ENCODE measurements at places on chromosomes 7 and 10. TPM values are rescaled to one million over a fixed set of nuclear protein-coding genes. Genes with fewer than 3 reads are reported as not detected.
A peak's percentile ranks its signal among the peaks of the same experiment; 100 is the strongest.

GRCh38 chr10:121448766-121449421 lies 149.3 kb downstream of the FGFR2 start:
- DNase-seq, result no peak

DNA sequence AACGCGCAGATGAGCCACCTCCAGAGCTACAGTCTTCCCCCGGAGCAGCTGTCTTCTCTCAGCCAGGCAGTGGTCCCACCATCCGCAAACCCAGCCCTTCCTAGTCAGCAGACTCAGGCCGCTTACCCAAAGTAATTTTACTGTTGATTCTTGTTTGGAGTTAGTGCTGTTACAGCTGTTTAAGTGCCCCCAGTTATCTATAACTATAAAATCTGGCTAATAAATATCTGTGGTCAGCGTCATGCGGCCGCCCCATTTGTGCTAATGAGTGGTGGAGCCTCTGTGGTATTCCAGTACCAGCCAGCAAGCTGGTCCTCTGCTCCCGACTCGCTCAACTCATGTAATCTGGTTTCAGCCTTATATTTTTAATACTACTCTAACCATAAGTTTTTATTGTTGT lies 43.2 kb upstream of the TMEM236 start:
- DNase-seq, result no peak

DNA sequence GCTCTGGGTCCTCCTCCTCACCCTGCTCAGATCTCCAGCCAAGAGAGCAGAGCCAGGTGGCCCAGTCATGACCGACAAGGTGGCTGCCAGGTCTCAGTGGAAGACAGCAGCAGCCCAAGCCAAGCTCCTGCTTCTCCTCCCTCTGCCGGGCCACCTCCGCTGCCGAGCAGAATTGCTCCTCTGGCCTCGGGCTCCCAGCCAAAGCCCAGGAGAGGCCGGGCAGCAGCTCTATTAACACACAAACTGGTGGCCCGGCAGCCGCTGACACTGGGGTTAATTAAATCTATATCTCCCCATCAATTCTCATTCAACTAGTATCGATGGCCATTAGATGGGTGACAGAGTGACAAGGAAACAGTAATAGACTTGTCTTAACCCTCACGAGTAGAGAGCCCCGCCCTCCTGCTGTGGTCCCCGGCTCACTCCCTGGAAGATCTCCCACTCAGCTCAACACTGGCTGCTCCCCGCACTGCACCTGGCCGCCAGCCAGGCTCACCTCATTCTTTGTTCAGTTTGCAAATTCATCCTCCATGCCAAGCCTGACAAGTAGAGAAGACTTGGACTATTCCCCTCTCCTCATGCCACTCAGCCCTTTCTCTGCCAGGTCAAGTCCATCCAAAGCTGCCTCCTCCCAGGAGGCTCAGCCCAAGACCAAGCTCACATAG lies 74.1 kb upstream of the UNC5B start:
- DNase-seq, result peak; percentile 33

DNA sequence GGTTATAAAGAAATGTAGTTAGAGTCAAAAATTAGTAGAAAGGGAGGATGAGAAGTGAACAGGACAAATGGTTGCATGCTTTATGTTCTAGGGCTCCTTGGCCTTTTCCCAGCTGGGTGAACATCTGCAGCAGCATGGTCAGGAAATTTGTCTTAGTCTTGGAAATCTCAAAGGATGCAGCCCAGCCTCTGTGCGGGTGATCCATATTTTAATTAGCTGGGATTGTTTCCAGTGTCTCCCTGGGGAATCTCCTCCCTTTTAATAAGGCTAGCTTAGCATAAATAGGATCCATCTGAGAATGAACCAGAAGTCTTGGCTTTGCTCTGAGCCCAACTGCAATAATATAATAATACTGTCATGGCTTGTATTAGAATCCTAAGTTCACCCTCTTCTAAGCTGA lies 198.3 kb downstream of the PRKG1 start:
- DNase-seq, result no peak

DNA sequence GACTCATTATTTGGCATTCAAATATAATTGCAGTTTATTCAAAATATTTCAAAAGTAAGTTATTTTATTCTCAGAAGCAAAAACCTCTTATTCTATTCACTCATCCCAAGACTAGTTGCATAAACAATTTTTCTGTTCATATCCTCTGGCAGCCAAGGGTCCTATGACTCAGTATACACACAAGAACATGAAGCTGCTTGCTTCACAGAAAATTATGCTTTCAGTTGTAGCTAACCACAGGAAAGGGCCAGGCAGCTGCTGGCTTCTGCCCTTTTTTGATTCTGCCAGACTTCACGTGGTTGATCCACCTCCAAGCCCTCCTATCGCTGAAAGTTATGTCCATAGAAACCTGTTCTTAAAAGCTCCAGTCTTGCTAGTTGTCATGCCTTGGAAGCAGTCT lies 108.8 kb downstream of the ABCA13 start:
- DNase-seq, result no peak

DNA sequence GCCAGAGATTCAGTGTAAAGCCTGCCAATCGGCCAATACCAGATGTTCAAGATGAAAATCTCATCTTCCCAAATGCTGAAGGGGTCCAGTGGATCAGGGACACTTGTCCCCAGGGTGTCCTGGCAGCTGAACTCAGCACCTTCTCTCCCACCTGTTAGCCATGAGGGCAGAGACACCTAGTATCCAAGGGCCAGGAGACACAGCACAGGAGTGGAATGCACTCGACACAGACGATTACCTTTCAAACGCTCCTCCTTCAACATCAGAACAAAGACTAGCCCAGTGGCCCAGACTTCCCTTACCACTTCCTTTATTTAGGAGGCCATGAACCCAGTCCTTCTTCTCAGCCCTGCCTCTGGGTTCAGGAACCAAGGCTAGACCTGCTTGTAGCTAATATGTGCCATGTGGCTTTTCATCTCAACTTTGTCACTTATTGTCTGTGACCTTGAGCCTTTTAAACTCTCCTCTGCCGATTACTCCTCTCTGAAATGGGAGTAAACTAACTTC lies 180.3 kb upstream of the PLXNA4 start:
- no peak for DNase-seq

DNA sequence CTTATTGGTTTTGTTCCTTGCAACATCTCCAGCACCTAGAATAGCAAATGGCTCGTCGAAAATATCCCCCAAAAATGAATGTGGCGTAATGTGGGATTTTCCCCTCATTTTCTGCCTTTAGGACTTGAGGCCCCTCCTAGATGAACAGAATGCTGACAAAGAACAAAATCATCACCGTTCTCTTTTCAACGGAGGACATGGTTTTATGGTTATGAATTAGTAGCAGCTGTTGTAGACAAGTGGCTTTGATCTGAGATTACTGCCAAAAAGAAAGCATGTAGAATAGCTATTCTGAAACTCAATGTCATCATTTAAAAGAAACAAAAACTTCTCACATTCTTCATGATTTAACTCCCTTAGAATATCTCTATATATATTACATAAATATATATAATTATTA lies 17.2 kb upstream of the CALN1 start:
- no peak for DNase-seq

DNA sequence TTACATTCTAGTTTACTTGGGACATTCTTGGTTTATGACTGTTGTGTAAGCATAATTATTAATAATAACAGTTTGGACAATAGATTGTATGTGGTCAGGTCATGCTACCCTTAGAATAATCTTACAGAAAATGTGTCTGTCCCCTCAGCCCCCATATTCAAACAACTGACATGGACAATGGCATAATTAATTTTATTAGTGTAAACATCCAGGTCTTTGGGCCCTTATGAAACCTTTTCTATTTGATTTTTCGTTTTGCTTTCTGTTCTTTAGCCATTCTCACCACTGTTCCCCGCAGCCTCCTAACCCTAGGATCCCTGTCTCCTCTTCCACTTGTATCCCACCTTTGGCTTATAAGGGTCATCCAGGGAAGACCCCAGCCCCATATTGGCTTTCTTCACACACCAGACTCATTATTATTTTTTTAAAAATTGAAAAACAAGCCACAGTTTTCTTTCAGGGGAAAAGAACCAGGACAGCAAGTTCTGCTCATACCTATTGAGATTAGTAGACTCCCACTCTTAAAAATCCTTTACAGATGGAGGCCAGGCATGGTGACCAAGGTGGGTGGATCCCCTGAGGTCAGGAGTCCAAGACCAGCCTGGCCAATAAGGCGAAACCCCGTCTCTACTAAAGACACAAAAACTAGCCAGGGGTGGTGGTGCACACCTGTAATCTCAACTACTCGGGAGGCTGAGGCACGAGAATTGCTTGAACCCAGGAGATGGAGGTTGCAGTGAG lies 11.5 kb downstream of the VIM start:
- no peak for DNase-seq

- no peak for DNase-seq
Observed at GRCh38 chr10:113450046-113450804, 102.6 kb upstream of the HABP2 start.

DNA sequence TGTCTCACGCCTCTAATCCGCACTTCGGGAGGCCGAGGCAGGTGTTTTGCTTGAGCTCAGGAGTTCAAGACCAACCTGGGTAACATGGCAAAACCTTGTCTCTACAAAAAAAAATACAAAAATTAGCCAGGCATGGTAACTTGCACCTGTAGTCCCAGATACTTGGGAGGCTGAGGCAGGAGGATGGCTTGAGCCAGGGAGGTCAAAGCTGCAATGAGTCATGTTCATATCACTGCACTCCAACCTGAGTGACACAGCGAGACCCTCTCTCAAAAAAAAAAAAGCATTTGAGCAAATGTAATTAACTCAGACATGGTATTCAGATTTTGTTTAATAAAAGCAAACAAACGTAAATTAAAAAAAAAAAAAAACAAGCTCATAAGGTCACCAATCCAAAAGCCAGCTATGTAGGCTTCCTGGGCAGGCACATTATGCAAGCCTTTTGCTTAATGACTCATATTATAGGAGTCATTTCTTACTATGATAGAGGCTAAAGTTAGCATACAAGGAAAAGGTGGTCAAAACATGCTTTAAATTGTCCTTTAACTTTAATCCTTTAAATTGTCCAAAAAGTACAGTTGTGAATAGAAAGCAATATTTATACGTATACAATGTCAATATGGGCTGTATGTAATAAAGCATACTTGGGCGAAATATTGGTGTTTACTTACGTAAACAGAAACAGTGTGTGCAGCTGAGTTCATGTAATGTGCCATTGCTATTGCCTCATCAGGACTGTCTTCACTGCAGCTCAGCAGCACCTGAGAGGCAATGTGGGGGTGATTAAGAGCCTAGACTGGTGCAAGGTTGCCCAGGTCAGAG lies 13.0 kb downstream of the AKR1D1 start:
- DNase-seq, result peak; percentile 7

DNA sequence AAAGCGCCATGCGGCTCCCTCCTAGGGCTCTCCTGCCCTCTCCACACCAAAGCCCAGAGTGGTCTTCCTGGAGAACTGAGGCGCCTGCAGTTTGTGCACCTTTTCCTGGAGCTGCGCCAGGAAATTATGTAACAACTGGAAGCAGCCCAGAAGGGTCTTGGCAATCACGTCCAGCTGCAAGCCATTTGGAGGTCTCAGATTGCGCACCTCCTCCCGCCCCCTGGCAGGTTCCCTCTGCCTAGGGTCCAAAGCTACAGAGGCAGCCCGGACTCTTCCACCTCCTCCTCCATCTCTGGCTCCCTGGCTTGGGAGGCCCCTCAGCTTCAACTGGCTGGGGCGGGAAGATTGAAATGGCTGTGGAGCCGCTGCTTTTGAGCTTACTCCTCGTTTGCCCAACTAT lies 34.0 kb upstream of the SFTPD start:
- DNase-seq, result peak; percentile 57

DNA sequence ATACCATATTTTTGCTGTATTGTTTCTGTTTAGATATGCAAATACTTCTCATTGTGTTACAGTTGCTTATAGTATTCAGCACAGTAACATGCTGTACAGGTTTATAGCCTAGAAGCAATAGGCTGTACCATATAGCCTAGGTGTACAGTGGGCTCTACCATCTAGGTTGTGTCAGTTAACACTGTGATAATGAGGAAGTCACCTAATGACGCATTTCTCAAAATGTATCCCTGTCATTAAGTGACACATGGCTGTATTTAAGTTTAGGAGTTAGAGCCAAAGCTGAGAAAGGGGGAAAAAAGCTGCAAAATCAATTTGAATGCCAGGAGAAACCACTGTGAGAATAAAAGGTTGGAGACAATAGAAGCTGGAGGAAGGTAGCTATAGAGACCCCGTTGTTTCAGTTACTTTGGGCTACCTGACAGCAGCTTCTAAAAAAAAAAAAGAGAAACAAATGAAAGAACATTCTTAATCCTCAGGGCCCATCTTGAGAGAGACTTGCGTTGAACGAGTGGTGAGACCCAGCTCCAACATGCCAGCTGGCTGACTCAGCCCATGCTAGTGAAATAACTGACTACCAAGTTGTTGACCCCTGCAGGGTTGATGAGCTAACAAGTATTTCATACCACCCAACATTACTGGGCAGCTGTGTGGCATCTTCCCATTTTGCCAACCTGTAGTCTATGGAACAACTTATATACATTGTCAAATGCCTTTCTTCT lies 8.7 kb downstream of the STARD3NL start:
- no peak for DNase-seq

DNA sequence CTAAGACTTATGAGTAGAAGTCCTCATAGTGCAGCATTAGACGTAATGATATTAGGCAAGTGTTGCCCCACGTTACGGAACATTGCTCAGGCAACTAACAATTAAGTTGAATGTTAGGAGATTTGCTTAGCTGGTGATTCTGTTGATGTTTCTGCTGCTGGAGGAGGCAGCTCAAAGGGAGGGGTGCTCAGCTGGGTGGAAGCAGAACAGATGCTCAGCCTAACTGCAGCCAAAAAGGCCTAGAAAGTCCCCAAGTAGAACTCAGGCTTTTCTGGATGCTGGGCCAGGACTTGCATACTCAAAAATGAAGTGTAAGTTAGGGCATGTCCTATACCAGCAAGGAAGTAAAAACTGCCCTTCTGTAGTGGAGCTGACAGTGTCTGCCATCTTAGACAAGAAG lies 201.4 kb downstream of the ADRA2A start:
- DNase-seq, result no peak

DNA sequence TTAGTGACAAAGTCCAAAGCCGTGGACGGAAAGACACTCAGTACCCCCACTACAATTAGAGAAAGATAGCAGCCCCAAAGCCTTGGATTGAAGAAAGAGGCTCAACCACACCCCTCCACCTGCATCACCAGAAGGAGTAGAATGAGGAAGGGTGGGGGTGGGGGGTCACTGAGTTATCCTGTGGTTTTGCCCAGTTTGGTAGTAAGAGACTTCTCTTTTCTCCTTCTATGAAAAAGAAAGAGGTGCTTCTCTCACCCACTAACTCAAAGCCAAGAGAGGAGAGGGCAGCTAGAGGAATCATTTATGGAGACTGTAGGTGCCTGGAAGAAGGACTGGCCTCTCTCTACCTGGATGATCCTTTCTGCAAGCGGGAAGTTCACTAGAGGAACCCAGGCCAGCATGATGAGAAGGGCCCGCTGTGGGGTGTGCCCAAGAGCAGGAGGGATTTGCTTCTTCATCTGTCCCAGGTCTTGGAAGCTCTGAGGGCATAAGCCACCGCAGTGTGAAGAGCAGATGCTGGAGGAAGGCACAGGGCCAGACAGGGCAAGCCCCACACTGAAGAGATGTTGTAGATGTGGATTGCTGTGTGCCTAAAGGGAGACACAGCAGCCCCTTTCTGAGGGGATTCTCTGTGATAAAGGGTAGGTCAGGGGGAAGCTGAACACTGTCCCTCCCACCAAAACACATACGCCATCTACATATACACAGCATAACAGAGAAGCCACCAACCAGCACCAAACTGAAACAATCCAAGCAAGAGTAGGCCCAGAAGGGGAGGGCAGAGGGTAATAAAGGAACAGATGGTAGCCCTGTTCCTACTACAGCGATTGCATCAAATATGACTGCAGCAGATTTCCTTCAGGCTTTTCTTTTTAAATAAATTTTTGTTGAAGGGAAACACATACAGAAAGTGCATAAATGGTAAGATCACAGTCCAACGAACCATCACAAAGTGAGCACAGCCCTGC lies 25.8 kb upstream of the LANCL2 start:
- DNase-seq, result no peak

Gene OPALIN
- polyA plus RNA-seq, result not detected

Gene CDK1
- 6.0 TPM for polyA plus RNA-seq
